ENCODE measurements at places on chromosomes 3 and 15. TPM values are rescaled to one million over a fixed set of nuclear protein-coding genes. Genes with fewer than 3 reads are reported as not detected.

The FSD2 gene
- not detected for total RNA-seq

The SLC9C1 gene
- not detected for total RNA-seq

The P2RY13 gene
- not detected for total RNA-seq

The A4GNT gene
- not detected for total RNA-seq

The RIOX2 gene
- 24.1 TPM for total RNA-seq

The COL6A5 gene
- not detected for total RNA-seq

The NCKIPSD gene
- 25.1 TPM for total RNA-seq

The GABRR3 gene
- not detected for total RNA-seq

The XPC gene
- total RNA-seq = 30.2 TPM

The KIF15 gene
- 9.8 TPM for total RNA-seq

The CADPS gene
- total RNA-seq = not detected

The GMPS gene
- 29.9 TPM for total RNA-seq

The GOLGA6L7 gene
- not detected for total RNA-seq

The AMOTL2 gene
- 114 TPM for total RNA-seq

The FSIP1 gene
- not detected for total RNA-seq

The CHAC1 gene
- 12.7 TPM for total RNA-seq

The CCDC9B gene
- total RNA-seq = 35.3 TPM

The SEMA7A gene
- total RNA-seq = 0.96 TPM

The FRMD4B gene
- 6.0 TPM for total RNA-seq

The FBN1 gene
- 22.5 TPM for total RNA-seq

The ALDH1L1 gene
- 5.9 TPM for total RNA-seq

The SOX2 gene
- total RNA-seq = not detected

Measured in Caki2 (cell line).